ENCODE measurements at places on chromosomes 5 and 9. TPM values are rescaled to one million over a fixed set of nuclear protein-coding genes. Genes with fewer than 3 reads are reported as not detected.

DNA sequence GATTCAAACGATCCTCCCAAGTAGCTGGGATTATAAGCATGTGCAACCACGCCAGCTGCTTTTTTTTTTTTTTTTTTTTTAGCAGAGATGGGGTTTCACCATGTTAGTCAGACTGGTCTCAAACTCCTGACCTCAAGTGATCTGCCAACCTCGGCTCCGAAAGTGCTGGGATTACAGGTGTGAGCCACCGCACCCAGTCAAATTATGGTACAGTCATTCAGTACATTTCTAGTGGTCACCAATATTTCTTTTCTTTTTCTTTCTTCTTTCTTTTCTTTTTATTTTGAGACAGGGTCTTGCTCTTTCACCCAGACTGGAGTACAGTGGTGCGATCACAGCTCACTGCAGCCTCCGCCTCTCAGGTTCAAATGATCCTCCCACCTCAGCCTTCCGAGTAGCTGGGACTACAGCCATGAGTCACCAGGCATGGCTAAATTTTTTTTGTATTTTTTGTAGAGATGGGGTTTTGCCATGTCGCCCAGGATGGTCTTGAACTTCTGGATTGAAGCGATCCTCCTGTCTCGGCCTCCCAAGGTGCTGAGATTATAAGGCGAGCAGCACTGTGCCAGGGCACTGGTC, 25.4 kb upstream of the DCP2 start:
- DNase-seq: no peak

GRCh38 chr9:106441283-106441682, 421.7 kb upstream of the ZNF462 start:
- DNase-seq: no peak

GRCh38 chr9:114244570-114244969, 78.3 kb upstream of the ORM1 start:
- DNase-seq: no peak

DNA sequence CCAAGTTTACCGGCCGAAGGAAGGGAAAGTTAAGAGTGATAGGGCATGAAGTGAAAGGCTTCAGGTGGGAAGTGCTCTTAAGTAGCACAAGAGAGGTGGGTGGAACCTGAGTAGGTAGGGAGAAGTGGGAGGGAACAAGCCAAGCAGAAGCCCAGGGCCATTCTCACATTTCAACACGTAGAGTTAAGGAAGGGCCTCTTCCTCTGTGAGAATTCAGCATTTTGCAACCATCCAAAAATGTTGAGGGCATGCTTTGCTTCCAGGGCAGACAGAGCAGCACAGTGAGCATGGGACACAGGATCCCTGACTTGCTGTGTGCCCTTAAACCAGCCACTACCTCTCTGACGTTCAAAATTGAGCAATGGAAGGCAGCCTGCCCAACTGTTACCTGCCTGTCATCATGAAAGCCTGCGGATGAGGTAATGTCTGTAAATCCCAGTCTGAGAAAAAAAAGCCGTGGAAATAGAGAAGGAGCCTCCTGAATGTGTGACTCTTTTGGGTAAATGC, 3.3 kb downstream of the CYFIP2 start:
- DNase-seq: no peak

DNA sequence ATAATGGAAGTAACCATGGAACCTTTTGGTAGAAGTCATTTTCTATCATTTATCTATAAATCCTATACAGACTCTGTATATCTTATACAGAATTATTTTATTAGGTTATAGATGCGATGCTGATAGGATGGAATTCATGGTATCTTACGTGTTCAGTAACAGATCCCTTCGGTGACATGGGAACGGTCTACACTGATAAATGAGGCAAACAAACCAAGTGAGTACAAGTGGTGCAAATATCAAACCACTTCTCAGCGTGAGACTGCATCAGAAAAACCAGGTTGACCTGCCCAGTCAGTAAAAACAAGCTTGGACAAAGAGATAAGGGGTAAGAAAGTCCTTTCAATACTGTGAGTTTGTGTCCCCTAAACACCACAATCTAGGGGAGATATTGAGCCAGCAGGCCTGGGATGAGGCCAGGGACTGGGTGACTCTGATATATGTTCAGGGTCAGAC, 215.5 kb downstream of the GAPVD1 start:
- DNase-seq: no peak

Gene DBH
- total RNA-seq: not detected

Gene LRRC19
- total RNA-seq: not detected

Gene CCL27
- total RNA-seq: 0.33 TPM

Gene ECSCR
- 39.7 TPM for total RNA-seq

All from posterior vena cava (tissue), 2 donors.